ENCODE measurements at places on chromosomes 12 and 14.
A peak's percentile ranks its signal among the peaks of the same experiment; 100 is the strongest.

- no peak for DNase-seq
Measured at GRCh38 chr12:100858656-100859055, 64.1 kb downstream of the ANO4 start.

GRCh38 chr12:39846971-39847650 lies 227.5 kb upstream of the ABCD2 start:
- no peak for DNase-seq

DNA sequence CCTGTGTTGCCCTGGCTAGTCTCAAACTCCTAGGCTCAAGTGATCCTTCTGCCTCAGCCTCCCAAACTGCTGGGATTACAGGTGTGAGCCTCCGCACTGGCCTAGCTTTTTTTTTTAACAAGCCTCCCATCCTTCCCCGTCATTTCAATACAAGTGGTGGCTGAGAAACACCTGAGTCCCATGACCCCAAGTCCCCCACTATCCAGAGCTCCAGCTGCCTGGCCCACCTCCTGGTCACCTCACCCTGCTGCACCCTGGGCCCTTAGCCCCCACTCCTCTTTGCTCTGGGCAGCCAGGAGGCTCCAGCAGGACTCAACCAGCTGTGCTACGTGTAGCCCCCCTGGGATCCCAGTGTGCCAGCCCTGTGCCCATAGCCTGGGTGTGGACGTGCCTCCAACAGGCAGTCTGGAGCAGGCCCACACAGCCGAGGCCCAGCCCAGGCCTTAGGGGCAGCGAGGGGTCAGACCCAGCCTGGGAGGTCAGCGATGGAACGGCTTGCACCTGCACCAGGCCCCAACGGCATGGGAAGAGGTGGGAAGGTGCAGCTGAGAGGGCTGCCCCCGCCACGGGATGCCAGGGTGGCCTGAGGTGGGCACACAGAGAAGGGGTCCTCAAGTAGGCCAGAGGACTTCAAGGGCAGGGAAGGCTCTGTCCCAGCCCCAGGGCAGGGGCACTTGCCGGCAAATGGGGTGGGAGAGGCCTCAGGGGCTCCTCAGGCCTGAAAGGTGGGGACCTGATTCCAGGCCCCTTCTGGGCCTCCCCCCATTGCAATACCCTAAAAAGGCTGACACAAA lies 6.5 kb downstream of the AHNAK2 start:
- DNase-seq, result no peak

DNA sequence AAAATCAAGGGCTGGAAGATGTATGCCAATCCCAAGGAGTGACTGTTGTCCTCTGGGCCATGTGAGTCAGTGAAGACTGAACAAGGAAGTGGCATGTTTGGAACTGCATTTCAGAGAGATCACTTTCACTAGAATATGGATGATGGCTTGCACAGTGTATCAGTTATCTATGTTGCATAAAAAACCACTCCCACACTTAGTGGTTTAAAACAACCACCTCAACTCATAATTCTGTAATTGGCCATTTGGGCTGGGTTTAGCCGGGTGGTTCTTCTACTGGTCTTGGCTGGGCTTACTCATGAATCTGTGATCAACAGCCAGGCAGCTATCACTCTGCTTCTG lies 15.4 kb downstream of the BDKRB1 start:
- DNase-seq, result no peak

- DNase-seq, result no peak
Measured at GRCh38 chr12:14710632-14711320, 14.4 kb upstream of the GUCY2C start.

- DNase-seq, result no peak
Measured at GRCh38 chr14:78417532-78417931, 247.4 kb downstream of the NRXN3 start.

DNA sequence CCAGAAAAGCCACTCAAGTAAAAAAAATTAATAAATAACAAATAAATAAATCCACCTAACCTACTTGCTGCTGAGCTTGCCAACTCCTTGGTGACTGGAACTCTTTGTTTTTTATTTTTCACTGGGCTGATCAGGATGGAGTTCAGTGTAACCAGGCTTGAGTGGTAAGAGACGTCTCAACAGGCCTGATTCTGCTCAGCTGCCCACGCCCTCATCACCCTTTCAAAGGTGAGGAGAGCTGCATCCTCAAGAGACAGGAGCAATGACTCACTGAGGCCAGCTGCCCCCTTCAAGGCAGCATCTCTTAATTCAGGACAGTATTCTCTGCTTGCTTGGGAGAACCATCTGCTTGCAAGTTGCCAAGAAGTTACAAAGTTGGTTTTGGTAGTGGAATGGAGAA lies 111.9 kb upstream of the CPM start:
- no peak for DNase-seq

GRCh38 chr12:4648104-4648500 lies 749 bp downstream of the AKAP3 start:
- DNase-seq, result no peak

GRCh38 chr14:106586098-106586704 lies 1059.8 kb downstream of the TMEM121 start:
- peak; percentile 81 for DNase-seq

DNA sequence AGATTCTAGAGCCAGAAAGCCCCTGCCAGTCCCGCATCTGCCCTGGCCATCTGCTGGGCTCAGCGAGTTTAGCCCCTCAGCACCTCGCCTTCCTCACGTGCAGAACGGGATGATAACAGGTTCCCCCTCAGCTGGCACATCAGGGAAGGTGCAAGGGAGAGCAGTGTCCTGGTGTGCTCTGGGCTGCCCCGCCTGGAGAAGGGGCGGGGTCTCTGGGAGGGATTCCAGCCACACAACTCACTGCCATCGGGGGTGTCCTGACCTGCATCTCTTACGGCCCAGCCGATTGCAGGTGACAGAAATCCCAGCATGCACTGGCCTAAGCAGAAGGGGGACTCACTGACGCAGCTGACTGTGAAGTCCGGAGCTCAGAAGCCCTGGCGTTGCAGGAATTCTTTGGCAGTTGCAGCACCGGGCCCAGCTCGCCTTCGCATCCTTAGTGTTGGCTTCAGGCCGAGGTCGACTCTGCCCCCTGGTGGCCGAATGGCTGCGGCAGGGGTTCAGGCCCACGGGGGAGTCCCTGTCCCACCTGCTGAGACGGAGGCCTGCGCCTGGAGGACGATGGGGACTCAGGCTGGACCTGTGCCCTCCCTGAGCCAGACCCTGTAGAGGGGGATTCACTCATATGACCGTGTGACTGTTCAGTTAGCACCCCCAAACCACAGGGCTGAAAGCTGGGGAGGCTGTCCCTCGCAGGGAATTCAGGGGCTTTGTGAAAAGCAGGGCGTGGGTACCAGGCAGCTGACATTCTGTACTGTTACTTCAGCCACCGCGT lies 178.6 kb downstream of the ADGRD1 start:
- peak; percentile 78 for DNase-seq

DNA sequence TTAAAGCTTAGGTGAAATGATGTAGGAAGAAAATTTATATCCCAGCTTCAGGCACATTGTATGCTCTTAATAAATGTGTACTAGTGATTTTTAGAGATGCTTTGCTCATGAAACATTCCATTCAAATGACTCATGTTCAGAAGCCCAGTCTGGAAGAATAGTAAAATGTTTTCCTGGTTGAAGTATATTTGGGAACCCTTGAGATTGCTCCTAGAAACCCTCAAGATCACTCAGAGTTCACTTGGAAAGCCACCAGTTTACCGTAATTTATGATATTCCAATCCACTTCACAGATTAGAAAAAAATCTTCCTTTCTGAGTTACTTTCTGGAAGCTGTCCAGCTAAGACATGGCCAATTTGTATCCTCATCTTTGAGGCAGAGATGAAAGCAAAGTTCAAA lies 186.4 kb downstream of the SYT10 start:
- no peak for DNase-seq

Data from activated CD4-positive, alpha-beta T cell treated with anti-CD3 and anti-CD28 coated beads, Interleukin-2, Interleukin-6, amounts not matched to agents 100 ng/mL and 50 ng/mL, durations not matched to agents 16 hours and 8 hours (primary cell).